Stimulated activated effector memory CD8-positive, alpha-beta T cell treated with anti-CD3 and anti-CD28 coated beads, Interleukin-12 subunit alpha, Interleukin-12 subunit beta, amount 100 ng/mL, for 72 hours (primary cell): ENCODE measurements at places on chromosomes 2 and 18.

- DNase-seq, result no peak
Observed at GRCh38 chr2:134041877-134042276, 212.0 kb upstream of the MGAT5 start.

DNA sequence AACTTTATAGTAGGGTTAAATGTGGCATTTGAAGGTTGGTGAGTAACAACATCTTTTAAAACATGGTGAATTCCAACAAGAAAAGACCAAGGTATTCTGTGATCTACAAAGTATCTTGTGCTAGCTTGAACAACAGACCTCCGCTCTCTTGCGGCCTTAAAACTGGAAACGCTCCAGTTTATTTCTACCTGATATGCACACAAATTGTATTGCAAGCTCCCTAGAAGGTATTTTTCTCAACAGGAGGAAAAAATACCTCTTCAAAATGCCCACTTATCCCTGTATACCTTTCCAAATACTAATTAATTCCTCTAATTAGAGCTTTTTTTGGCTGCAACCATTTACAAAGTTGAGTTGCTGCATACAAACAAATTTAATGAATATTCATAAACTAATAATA is 69.5 kb downstream of the KCNH7 start:
- DNase-seq, result no peak

- no peak for DNase-seq
Observed at GRCh38 chr18:80249217-80250093, 2.1 kb upstream of the PARD6G start.

DNA sequence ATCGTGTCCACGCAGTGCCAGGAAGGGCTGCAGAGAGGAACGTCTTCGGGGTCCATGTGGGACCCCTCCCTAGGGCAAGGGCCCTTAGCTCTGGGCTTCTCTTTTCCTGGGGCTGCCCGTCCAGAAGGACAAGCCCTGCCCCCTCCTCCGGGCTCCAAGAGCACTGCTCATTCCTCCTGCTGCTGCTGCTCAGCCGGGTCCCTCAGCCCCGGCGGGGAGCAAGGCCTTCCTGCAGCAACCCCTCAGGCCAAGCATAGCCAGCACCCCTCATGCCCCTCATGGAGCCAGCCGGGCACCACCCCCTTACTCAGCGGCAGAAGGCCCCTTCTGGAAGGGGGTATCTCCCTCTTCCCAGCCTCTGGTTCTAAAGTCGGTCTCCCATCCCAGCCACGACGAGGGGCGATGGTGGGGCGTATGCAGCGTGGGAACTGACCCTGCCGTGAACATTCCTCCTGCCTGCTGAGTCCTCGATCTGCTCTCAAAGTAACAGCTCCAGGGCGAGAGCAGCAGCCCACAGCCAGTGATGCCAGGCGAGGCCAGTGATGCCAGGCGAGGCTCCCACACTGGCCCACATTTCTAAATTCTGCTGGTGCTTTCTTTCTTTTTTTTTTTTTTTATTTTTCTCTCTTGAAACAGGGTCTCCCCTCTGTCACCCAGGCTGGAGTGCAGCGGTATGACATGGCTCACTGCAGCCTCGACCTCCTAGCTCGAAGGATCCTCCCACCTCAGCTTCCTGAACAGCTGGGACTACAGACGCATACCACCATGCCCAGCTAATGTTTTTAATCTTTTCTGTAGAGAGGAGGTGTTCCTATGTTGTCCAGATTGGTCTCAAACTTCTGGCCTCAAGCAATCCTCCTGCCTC is 99.7 kb downstream of the HDAC4 start:
- no peak for DNase-seq

- DNase-seq, result no peak
Observed at GRCh38 chr2:144267239-144267638, 252.7 kb downstream of the ZEB2 start.

- no peak for DNase-seq
Observed at GRCh38 chr2:109189751-109190150, 60.7 kb downstream of the SH3RF3 start.

- DNase-seq, result no peak
Observed at GRCh38 chr2:12050396-12050795, 304.0 kb downstream of the LPIN1 start.

DNA sequence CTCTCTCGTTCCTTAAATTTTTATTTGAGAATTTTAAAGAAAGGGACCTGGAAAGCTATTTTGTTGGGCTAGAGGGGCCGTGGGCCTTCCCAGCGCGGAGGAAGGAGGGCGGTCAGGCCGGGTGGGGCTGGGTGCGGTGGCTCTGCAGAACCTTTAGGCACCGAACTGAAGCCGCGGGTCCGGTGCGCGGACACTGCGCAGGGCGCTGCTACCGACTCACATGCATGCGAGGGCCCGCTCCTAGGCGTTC is 1.6 kb upstream of the TWIST2 start:
- no peak for DNase-seq

DNA sequence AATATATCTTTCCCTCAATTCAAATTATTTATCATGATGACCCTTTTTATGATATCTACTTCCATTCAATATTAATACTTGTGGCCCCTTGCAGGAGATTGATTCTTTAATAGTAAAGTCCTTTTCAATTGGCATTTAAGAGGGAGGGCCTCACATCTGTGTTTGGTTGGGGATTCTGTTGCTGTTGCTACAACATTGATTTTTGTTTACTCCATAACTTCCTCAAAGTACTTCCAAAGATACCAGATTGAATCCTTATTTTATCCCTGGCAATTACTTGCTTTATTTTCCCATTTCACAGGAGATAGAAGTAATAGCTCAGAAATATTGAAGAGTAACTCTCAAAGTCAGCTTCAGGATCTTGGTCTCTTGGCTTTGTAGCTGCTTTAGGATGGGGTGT is 32.8 kb downstream of the MEIS1 start:
- no peak for DNase-seq

GRCh38 chr2:170766693-170767092 is 3.5 kb upstream of the ERICH2 start:
- no peak for DNase-seq

DNA sequence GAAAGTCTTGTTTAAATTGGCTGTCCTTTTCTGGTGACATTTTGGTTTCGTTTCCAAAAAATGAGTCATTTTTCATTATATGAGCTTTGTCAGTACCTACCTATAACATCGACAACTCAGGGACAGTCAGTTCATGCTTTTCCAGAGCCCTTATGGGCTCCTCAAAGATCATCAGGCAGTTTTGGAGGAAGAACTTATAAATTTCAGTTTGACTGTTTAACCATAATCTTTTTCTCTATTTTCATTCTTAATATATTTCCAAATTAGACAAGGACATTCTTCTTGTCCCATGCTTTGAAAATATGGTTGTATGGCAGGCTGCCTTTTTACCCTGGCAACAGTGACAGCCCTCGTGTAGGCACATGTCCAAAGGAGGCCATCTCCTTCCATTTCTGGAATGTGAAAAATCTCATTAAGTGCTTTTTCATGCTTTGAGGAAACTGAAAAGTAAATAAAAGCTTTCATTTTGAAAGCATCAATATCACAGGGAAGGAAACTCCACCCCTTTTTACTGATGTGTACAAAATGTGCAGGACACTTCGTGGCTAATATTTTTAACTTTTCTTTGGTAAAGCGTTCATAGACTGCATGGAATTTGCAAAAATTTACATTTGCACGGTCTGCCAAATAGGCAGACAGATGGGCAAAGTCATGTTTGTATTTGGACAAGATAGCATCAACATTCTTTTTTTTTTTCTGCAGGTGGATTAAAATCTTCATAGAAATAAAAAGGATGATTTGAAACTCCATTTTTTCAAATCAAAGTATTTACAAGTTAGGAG is 7.2 kb upstream of the PROC start:
- DNase-seq, result no peak

DNA sequence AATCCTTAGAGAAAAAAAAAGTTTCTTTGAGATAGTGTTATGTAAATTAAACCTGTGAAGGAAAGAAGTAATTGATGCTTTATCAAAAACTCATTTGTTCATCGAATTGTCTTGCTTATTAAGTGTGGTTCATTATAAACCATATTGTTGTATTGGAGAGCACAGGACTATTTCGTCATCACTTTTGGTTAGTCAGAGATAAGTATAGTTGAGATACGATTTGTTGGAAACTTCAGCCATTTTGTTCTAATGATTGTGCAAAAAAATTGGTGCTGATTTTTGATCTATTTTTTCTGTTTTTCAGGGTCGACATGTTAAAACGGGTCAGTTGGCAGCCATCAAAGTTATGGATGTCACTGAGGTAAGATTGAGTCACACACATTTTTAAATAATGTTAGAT is 92.9 kb downstream of the MAP4K4 start:
- DNase-seq, result no peak

- DNase-seq, result no peak
Observed at GRCh38 chr18:22674272-22674671, 256.6 kb upstream of the CTAGE1 start.

DNA sequence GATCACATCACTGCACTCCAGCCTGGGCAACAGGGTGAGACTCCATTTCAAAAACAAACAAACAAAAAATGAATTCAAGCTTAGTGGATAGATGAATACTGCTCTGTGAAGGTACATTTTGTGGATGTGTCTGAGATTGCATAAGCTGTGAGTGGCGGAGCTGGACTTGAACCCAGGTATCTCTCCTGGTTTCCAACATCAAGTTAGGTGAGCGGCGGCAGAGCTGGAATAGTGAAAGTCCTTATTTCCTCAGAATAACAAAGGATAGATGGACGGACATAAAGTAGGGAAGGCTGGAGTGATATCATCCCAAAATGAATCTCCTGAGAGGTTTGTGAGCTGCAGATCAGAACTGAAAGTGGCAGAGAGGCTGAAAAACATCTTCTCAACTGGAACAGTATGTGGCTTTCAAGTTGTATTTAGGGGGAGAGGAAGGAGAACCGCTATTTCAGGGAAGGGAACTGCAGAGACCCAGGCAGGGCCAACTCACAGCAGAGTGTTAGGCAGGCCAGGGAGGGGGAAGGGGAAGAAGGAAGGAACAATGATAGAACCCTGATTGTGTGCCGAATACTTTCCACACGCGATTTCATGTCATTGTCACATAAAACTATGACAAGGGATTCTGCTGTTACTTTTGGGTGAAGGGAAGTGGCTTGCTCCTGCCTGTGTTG is 106.2 kb downstream of the LPIN1 start:
- no peak for DNase-seq

- no peak for DNase-seq
Observed at GRCh38 chr2:99404797-99405669, 67.8 kb downstream of the EIF5B start.

GRCh38 chr2:219120082-219120481 is 40.5 kb downstream of the NHEJ1 start:
- DNase-seq, result no peak

DNA sequence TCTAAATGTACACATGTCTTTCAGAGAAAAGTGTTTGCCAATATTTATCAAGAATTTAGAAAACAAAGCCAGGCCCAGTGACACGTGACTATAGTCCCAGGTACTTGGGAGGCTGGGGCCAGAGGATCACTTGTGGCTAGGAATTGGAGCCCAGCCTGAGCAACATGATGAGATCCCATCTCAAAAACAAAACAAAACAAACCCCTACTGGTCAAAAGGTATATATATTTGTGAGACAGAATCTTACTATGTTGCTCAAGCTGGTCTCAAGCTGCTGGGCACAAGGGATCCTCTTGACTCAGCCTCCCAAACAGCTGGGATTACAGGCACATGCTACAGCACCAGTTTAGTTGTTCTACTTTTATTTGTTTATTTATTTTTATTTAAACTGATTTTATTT is 79.2 kb downstream of the ZDBF2 start:
- no peak for DNase-seq

DNA sequence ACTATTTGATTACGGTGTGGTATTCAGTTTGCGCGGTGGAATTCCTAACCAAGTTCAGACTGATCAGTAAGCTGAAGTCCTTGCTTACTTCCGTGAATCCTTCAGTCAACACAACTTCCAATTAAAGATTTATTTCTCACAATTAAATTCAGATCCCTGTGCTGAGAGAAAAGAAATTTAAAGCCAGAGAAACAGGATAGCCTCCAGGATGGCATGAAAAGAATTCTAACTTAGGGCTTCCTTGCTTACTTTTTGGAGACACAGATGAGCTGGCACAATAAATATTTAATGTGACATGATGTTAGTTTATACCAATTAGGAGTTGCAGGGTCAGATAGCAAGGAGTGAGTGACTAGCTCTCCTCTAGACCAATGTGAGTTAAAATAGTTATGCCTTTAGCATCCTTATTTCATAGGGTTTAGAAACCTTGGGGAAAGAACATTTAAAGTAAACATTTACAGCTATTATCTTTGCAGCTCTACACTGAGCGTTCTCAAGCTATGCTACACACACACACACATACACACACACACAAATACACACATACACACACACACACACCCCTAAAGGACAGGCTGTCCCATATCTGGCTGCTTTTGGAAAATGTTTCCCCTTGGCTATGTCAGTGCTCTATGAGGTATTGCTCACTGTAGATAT is 151.0 kb downstream of the TRIB2 start:
- no peak for DNase-seq

DNA sequence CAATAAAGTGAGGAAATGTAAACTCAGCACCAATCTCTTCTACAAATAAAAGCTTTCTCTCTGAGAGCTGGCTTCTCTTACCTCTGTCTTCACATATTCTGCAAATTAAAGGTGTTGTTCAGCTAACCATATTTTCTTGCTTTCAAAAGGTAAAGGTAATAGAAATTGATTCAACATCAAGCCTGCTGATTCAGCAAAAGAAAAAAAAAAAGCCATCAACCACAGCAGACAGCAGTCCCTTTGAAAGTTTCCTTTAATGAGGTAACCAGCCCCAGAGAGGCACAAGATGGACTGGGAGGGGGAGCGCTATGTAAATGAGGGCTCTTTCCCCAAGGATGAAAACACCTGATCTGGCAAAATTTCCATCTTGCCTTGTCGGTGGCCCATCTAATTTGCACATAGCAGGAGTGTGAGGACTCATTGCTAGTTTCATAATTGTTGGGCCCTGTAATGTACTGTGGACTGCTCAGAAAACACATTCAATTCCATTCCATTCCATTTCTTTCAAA is 154.9 kb upstream of the SOX11 start:
- no peak for DNase-seq

- no peak for DNase-seq
Observed at GRCh38 chr2:10120877-10121574, 1.5 kb upstream of the RRM2 start.

GRCh38 chr2:65107530-65107929 is 22.4 kb downstream of the RAB1A start:
- DNase-seq, result no peak

DNA sequence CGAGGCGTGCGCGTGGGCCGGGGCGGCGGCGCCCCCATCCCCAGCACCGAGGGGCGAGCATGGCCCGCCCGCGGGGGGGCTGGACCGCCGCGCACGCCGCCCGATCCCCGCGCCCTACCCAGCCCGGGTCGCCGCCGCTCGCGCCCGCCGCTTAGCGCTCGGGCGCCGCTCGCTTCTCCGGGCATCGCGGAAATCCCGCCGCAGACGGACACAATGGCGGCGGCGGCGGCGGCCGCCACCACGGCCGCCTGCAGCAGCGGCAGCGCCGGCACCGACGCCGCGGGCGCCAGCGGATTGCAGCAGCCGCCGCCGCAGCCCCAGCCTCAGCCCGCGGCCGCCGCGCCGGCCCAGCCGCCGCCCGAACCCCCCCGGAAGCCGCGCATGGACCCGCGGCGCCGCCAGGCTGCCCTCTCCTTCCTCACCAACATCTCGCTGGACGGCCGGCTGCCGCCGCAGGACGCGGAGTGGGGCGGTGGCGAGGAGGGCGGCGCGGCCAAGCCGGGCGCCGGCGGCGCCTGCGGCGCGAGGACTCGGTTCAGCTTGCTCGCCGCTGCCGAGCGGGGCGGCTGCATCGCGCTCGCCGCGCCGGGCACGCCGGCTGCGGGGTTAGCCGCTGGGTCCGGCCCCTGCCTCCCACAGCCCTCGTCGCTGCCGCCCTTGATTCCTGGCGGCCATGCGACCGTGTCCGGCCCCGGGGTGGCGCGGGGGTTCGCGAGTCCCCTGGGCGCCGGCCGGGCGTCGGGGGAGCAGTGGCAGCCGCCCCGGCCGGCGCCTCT is 453 bp downstream of the CABLES1 start:
- peak; percentile 61 for DNase-seq

GRCh38 chr2:72415241-72415661 is 267.6 kb upstream of the CYP26B1 start:
- DNase-seq, result no peak
